RPMI7951 (cell line): ENCODE measurements at places on chromosomes 1 and 21. TPM values are rescaled to one million over a fixed set of nuclear protein-coding genes. Genes with fewer than 3 reads are reported as not detected.
A peak's percentile ranks its signal among the peaks of the same experiment; 100 is the strongest.

The BGLAP gene
- 17.7 and 44.1 TPM in 2 replicates for total RNA-seq

DNA sequence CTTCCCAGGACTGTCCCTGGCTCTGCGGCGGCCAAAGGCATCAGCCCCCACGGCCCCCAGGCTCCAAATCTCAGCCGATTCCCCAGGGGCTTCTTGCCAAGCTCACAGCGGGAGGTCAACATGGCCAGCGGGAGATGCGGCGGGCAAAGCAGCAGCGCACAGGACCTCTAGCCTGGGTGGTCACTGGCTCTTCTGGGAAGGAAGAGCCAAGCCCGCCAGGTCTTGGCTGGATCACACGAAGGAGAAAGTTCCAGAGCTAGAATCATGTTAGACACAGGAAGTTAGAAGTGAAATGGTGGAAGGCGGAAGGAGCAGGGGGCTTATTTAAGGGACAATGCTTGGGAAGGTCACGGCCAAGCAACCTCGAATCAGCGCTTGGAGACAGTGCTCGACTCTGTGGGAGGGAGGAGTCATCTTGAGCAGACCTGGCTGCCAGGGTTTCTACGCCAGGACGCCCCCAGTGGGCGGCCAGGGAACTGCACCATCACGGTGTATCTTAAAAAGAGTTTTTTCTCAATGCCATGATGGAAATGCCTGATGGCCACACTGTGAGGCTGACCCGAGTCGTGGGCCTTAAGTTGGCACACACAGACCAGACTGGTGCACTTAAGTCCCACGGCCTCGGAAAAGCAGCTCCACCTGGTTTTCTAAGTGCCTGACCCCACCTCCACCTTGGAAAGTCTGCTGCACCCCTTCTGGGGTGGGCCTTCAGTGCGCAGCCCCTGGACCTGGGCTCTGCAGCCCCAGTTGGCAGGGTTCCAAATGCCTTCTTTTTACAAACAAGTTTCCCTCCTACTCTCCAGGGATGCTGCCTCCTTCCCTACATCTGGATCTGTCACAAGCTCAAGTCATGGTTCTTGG lies 29.3 kb downstream of the SLC66A1 start:
- DNase-seq: peak; percentile 60

DNA sequence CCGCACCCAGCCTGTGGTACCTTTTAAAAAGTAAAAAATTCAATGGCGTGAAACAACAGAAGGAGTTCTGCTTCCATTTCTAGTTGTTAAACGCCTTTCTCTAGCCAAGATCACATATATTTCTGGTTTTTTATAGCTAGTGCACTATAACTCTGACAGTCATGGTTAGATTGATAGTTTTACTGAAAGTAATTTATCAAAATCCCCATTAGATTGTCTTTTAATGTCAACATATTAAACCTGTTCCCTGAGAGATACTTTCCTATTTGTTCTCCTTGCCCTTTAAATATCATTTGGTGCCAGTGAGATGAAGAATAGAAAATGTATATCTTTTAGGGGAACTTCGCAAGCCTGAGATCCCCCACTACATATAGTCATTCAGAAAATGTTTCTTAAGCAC lies 7.3 kb downstream of the SMAP2 start:
- no peak for DNase-seq

DNA sequence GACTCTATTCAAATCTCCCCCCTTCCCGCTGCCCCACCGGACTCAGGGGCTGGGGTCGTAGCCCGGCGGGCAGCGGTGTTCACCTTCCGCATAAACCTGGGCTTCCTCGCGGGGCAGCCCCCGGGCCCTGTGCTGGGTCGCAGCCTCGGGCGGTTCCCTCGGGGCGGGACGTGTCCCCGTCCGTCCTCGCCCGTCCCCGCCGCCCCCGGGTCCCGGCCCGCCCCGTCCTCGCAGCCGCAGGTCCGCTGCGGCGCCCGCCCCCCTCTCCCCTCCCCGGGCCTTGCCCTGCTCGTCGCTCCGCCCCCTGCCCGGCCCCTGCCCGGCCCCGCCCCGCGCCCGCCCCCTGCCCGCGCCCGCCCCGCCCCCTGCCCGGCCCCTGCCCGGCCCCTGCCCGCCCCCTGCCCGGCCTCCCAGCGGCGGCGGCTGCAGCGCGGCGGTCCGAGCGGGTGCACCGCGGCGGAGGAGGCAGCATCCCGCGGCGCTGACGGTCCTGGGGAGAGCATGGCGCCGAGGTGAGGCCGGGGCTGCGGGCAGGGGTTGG lies at the start of gene COL18A1:
TSS of gene COL18A1 (plus strand) at position 436 of the 541 bp plus-strand sequence. CDS start at position 502, 66 bp downstream.
- DNase-seq: peak; percentile 42

DNA sequence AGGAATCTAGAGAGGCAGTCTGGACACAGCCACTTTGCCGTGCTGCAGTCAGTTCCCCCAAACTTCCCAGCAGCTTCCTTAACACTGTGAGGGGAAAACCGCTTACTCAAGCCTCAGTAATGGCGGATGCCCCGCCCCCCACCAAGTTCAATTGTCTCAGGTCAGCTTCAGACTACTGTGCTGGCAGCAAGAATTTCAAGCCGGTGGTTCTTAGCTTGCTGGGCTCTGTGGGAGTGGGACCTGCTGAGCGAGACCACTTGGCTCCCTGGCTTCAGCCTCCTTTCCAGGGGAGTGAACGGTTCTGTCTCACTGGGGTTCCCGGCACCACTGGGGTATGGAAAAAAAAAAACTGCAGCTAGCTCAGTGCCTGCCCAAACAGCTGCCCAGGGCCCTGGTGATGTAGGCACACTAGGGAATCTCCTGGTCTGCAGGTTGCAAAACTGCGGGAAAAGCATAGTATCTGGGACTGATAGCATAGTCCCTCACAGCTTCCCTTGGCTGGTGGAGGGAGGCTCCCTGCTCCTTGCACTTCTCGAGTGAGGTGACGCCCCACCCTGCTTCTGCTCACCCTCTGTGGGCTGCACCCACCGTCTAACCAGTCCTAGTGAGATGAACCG lies 23.7 kb upstream of the HFM1 start:
- no peak for DNase-seq
